Stimulated activated naive CD8-positive, alpha-beta T cell treated with anti-CD3 and anti-CD28 coated beads, Interleukin-15, Interleukin-2, amounts not matched to agents 100 U/mL and 50 U/mL, for 24 hours (primary cell): ENCODE measurements at places on chromosomes 6 and 20.
A peak's percentile ranks its signal among the peaks of the same experiment; 100 is the strongest.

- no peak for DNase-seq
Observed at GRCh38 chr20:48583801-48584200, 244.0 kb downstream of the PREX1 start.

DNA sequence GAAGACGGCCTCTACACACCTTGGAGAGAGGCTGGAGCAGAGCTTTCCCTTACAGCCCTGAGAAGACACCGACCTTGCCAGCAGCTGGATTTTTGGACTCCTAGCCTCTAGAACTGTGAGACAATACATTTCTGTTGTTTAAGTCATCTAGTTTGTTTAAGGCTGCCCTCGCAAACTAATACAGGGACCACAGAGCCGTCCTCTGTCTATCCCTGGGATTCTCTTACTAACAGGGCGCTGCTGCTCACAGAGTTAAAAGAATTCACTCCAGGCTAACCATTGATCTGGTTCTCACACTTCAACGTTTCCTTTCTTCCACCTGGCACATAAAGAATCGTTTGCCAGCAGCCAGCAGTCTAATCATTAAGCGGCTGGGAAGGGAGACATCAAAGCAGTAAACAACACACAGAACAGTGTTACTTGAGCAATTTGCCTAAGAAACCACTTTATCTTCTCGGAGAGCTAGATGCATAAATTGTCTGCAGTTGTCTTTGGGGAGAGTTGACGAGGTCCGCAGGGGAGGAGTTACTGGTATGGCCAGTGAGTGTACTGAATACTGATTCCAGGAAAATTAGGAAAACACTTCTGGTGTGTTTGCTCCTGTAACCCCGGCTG is 103.5 kb upstream of the AKAP12 start:
- no peak for DNase-seq

DNA sequence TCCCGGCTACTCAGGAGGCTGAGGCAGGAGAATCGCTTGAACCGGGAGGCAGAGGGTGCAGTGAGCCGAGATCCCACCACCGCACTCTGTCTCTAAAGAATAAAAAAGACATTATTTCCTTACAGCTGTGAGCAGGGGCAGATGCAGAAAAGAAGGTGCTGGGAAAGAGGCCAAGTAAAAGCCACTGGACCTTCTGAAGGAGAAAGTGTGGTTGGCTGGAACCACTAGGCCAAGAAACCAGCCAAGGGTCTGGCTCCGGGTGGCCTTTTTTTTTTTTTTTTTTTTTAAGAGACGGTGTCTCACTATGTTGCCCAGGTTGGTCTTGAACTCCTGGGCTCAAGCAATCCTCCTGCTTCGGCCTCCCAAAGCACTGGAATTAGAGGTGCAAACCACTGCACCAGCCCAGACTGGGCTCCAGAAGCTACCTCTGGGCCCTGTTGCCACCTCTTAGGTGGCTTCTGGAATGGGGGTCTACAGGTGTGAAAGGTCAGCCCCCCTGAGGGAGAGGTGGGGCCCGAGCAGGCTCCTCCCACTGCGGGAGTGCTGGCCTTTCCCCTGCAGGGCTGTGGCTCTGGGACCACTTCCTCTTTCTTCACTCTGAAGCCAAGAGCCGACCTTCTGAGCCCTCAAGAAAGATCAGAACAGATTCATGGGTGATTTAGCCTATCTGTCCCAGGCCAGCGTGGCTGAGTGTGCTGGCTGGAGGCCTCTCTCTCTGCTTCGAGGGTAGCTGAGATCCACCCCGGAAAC is at the start of gene FGD2:
Gene FGD2, plus strand, starts transcription at position 595 of the 750 bp plus-strand sequence. CDS start 163 bp downstream, outside the sequence.
- DNase-seq: peak; percentile 40

DNA sequence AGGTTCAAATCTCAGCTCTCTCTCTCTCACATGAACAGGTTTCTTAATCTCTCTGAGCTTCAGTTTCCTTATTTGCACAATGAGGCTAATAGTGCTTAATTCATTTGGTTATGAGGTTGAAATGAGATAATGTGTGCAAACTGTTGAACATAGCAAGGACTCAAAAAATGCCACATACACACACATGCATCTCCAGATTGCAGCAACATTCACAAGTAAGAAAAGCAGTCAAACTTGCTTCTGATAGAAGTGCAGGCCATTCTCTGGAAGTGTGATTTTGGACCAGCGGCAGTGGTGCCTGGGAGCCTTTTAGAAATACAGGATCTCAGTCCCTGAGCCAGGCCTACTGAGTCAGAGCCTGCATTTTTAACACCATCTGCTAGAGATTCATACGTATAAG is 25.7 kb downstream of the GSTA4 start:
- DNase-seq: no peak

GRCh38 chr6:157978021-157978783 is 3.5 kb upstream of the SYNJ2 start:
- no peak for DNase-seq

DNA sequence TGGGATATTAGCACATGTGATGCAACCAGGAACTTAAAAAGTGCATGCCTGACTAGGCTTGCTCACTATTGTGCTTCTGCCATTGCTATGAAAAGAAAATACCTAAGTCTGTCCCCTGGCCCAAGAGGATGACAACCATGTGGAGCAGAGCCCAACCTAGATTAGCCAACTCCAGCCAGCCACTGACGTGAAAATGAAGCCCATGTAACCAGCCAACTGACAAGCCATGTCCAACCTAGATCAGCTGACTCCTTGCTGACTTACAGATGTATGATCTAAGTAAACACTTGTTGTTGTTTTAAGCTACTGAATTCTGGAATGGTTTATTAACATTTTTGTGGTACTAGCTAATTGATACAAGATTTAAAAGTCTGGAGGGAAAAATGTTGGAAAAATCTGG is 47.5 kb downstream of the PIGU start:
- DNase-seq: no peak

- no peak for DNase-seq
Observed at GRCh38 chr6:16418151-16418550, 179.8 kb downstream of the GMPR start.
